Stimulated activated CD4-positive, alpha-beta T cell treated with anti-CD3 and anti-CD28 coated beads, Interleukin-15, amount 100 ng/mL, for 1 hour (primary cell): ENCODE measurements at places on chromosomes 2 and 18.

DNA sequence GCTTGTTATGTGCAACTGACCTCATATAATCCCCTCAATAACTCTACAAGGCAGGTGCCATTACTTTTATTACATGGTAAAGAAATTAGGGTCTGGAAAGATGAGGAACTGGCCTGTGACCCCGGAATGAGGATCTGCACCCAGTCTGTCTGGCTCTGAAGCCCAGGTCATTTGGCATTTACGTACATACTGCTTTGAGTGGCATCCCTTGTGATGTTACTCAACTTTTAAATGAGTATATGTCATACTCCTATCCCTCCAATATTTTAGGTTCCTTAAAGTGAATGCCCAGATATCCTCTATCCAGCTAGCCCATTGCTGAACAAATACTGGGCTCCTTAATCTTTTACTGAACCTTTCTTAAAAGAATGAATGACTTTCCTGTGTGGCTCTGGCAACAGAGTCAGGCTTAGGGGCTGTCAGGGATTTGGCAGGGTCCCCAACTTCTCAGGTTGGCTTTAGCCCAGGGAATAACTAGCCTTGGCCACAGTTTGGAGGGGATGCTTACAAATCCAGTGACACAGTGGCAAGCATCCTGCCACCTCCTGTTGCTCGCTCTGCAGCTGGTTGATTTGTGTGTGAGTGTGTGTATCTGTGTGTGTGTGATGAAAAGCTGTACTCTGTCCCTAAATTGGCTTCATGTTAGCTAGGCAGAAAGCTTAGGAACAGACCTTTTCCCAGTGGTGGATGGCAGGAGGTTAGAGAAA is 3.4 kb upstream of the CXCR4 start:
- no peak for DNase-seq

DNA sequence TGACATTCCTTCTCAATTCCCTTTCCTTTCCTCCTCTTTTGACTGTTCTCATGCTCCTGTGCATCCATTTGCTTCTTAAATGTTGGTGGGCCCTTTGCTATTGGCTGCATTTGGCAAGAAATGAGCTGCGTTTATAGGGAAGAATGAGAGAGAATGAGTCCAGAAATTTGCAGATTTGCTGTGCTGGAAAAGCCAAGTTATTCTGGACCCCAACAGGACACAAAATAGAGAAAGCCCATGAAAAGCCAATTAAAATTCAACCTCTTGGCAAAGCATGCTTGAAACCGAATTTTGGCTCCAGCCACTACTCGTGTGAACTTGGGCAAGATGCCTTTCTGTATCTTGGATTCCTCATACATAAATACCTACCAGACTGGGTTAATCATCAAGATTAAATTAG is 1.3 kb upstream of the SCLY start:
- no peak for DNase-seq

DNA sequence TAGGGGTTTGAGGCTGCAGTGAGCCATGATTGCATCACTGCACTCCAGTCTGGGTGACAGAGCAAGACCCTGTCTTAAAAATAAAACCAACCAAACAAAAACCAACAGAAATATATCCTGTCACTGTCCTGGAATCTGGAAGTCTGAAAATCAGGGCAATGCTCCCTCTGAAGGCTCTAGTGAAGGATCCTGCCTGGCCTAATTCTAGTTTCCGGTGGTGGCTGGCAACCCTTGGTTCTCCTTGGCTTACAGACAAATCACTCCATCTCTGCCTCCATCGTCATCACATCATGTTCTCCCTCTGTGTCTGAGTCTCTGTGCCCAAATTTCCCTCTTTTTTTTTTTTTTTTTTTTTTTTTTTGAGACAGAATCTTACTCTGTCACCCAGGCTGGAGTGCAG is 15.9 kb upstream of the VPS4B start:
- no peak for DNase-seq

- DNase-seq, result no peak
Measured at GRCh38 chr18:13934676-13935075, 19.3 kb upstream of the MC2R start.

DNA sequence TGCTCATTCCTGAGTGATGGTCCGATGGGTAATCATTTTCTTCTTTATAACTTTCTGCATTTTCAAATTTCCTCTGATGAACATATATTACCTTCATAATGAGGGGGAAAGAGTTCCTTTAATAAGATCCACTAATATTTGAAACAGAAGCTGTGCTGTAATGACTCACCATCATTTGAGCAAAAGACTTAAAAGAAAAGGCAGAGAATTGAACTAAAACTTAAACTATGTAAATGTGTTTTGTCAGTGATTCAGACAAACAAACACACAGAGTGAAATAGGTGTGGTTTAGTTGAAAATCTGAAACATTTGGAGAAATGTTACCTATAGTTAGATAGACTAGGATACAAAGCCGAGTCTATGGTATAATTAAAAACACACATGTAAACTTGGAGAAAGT is 209.6 kb downstream of the STK39 start:
- DNase-seq, result no peak

- DNase-seq, result no peak
Measured at GRCh38 chr2:144358374-144358964, 161.4 kb downstream of the ZEB2 start.
